ENCODE measurements at places on chromosomes 4 and X. TPM values are rescaled to one million over a fixed set of nuclear protein-coding genes. Genes with fewer than 3 reads are reported as not detected.

GRCh38 chrX:2521092-2521926, 20.5 kb upstream of the DHRSX start:
- no peaks in the 10 kb centered on the region for H3K4me1 ChIP-seq
- no peak overlapping the region for H3K4me3 ChIP-seq
- no peaks in the 10 kb centered on the region for H3K27me3 ChIP-seq
- no peak for DNase-seq

GRCh38 chrX:154378059-154378798, 866 bp upstream of the EMD start:
- no peaks in the 10 kb centered on the region for H3K27me3 ChIP-seq
- DNase-seq: no peak
- peak overlapping the region; percentile 56 for H3K4me3 ChIP-seq

- no peak overlapping the region for H3K4me3 ChIP-seq
- H3K36me3 ChIP-seq: no peaks in the 10 kb centered on the region
- H3K27me3 ChIP-seq: no peaks in the 10 kb centered on the region
- no peak for DNase-seq
Measured at GRCh38 chr4:97953171-97953941, 189.9 kb downstream of the STPG2 start.

GRCh38 chr4:121786221-121786620, 14.9 kb upstream of the EXOSC9 start:
- DNase-seq: no peak
- H3K36me3 ChIP-seq: no peaks in the 10 kb centered on the region
- H3K27ac ChIP-seq: no peak overlapping the region
- H3K4me1 ChIP-seq: no peaks in the 10 kb centered on the region

GRCh38 chr4:128560754-128561495, 248.6 kb upstream of the JADE1 start:
- H3K27me3 ChIP-seq: no peaks in the 10 kb centered on the region
- no peaks in the 10 kb centered on the region for H3K36me3 ChIP-seq
- no peak for DNase-seq
- H3K4me3 ChIP-seq: no peak overlapping the region
- H3K27ac ChIP-seq: no peak overlapping the region

DNA sequence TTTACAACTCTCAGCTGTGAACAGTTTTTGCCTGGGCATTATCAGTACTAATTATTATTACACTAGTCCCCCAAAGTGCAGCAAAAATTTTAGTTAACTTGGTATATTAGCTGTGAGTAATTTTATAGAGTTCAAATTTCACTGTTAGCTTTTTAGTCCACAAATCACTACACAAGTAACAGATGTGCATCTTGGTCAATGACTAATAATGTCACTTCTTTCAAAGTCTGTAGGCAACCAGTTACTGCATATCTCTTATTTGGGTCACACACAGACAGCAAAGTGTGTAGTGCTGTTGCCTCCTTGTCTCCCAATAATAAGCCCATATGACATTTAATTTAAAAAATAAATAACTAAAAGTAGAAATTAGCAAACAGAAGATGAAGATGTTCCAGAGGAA, 159.9 kb downstream of the SCFD2 start:
- H3K4me1 ChIP-seq: no peaks in the 10 kb centered on the region
- no peaks in the 10 kb centered on the region for H3K36me3 ChIP-seq
- H3K27ac ChIP-seq: no peak overlapping the region
- H3K27me3 ChIP-seq: no peaks in the 10 kb centered on the region
- DNase-seq: no peak

- H3K27me3 ChIP-seq: no peaks in the 10 kb centered on the region
- no peak overlapping the region for H3K27ac ChIP-seq
- H3K4me3 ChIP-seq: no peak overlapping the region
- H3K4me1 ChIP-seq: no peaks in the 10 kb centered on the region
- no peak for DNase-seq
Measured at GRCh38 chr4:65580551-65580950, 89.7 kb downstream of the EPHA5 start.

GRCh38 chrX:17854531-17854930, 6.6 kb downstream of the RAI2 start:
- no peak for DNase-seq
- H3K36me3 ChIP-seq: no peaks in the 10 kb centered on the region
- peaks cover 4% of the 10 kb centered on the region for H3K27me3 ChIP-seq
- no peak overlapping the region for H3K4me3 ChIP-seq

DNA sequence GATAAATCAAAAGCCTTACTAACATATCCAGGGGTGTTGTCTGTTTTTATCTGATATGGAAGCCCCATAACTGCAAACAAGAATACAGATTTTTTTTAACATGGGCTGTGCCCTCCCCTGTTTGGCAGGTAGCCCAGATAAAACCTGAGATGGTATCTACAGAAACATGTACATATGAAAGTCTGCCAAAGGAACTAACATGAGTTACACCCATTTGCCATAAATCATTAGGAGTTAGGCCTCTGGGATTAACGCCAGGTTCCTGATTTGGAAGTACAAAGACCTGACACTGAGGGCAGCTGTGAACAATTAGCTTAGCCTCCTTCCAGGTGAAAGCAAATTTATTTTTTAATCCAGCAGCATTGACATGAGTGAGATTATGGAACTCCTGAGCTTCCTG, 264.3 kb downstream of the TECRL start:
- H3K27me3 ChIP-seq: no peaks in the 10 kb centered on the region
- no peak for DNase-seq
- no peaks in the 10 kb centered on the region for H3K36me3 ChIP-seq
- H3K4me3 ChIP-seq: no peak overlapping the region
- H3K4me1 ChIP-seq: peaks cover 11% of the 10 kb centered on the region

- H3K4me3 ChIP-seq: no peak overlapping the region
- DNase-seq: no peak
- H3K4me1 ChIP-seq: no peaks in the 10 kb centered on the region
- no peak overlapping the region for H3K27ac ChIP-seq
- no peaks in the 10 kb centered on the region for H3K27me3 ChIP-seq
Measured at GRCh38 chr4:181569553-181569952, 673.6 kb upstream of the TENM3 start.

DNA sequence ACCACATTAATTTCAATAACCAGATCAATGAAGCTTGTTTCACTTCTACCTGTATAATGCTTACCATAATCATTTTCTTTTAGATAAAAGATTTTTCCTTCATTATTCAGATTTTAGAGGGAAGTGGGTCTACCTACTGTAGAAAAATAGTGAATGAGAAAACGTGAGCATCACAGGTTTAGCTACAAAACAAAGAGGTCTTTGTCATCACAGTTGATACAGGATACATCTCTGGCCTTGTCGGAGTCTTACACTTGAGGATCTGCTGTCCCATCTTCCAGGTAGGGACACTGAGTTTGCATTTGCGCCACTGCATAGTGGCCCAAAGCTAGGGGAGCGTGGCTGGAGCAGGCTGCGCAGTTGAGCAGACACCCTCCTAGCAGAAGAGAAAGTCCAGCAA, 710 bp downstream of the CLDN24 start:
- peaks cover 4% of the 10 kb centered on the region for H3K36me3 ChIP-seq
- H3K27me3 ChIP-seq: no peaks in the 10 kb centered on the region
- no peak overlapping the region for H3K27ac ChIP-seq
- no peak overlapping the region for H3K4me3 ChIP-seq
- DNase-seq: no peak

GRCh38 chr4:176653401-176654220, 139.1 kb downstream of the VEGFC start:
- no peaks in the 10 kb centered on the region for H3K36me3 ChIP-seq
- DNase-seq: no peak
- H3K4me1 ChIP-seq: no peaks in the 10 kb centered on the region

DNA sequence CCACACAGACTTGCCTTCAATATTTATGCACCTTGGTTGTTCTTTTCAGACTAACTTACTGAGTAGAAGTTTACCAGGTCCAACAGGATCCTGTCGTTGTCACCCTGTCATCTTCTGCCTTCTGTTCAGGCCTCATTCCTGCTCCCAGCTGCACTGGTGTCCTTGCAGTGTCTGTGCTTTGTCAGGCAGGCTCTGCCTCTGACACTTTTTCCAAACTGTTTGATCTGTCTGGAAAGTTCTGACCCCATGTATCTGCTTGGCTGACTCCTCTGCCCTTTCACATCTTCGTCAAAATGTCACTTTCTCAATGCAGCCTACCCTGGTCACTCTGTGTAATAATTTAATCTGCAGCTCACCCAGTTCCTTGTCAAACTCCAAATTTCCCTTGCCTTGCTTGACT, 9.9 kb downstream of the PAGE2 start:
- H3K27ac ChIP-seq: no peak overlapping the region
- no peak for DNase-seq
- no peaks in the 10 kb centered on the region for H3K27me3 ChIP-seq
- H3K4me1 ChIP-seq: no peaks in the 10 kb centered on the region
- no peaks in the 10 kb centered on the region for H3K36me3 ChIP-seq

The P2RY8 gene
- not detected for total RNA-seq

The MAGEA3 gene
- total RNA-seq: not detected

The RNF128 gene
- 19.6 TPM for total RNA-seq

The SSX3 gene
- total RNA-seq: not detected

The OTUD6A gene
- total RNA-seq: not detected

The CPE gene
- total RNA-seq: 33.3 TPM

The DIPK2B gene
- total RNA-seq: 13.3 TPM

The ZNF711 gene
- 6.8 TPM for total RNA-seq
